Activated naive CD8-positive, alpha-beta T cell treated with anti-CD3 and anti-CD28 coated beads, Interleukin-2, amount 10 ng/mL, durations not matched to agents 7 days and 5 days (primary cell): ENCODE measurements at places on chromosomes 7 and 10. TPM values are rescaled to one million over a fixed set of nuclear protein-coding genes. Genes with fewer than 3 reads are reported as not detected.

DNA sequence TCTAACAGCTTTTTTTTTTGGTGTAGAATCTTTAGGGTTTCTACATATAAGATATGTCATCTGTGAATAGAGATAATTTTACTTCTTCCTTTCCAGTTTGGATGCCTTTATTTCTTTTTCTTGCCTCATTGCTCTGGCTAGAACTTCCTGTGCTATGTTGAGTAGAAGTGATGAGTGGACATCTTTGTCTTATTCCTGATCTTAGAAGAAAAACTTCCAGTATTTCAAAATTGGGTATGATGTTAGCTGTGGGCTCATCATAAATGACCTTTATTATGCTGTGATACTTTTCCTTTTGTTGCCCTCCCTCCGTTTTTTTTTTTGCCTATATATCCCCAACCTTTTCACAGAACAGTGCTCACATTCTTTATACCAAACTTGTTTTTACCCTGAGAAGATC lies 8.8 kb downstream of the AGK start:
- peak overlapping the region; percentile 53 for H3K27ac ChIP-seq
- no peak for DNase-seq
- peaks cover 43% of the 10 kb centered on the region for H3K4me1 ChIP-seq

GRCh38 chr7:148620749-148621359 lies 30.3 kb downstream of the C7orf33 start:
- H3K4me3 ChIP-seq: no peak overlapping the region
- DNase-seq: no peak
- H3K27ac ChIP-seq: no peak overlapping the region
- peaks cover 19% of the 10 kb centered on the region for H3K4me1 ChIP-seq
- peaks cover 48% of the 10 kb centered on the region for H3K27me3 ChIP-seq

DNA sequence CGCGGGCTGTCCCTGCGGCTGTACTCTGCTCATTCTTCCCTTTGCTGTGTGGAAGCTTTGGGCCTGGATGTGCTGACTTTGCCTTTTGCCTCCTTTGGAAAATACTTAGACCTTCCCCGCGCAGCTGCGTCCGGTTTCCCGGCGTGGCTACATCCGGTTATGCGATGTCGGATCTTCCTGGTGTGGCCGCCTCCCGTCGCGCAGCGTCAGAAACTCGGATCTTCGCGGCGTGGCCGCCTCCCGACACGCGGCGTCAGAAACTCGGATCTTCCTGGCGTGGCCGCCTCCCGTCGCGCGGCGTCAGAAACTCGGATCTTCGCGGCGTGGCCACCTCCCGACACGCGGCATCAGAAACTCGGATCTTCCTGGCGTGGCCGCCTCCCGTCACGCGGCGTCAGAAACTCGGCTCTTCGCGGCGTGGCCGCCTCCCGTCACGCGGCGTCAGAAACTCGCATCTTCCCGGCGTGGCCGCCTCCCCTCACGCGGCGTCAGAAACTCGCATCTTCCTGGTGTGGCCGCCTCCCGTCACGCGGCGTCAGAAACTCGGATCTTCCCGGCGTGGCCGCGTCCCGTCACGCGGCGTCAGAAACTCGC lies 50.2 kb upstream of the SUN1 start:
- no peaks in the 10 kb centered on the region for H3K27me3 ChIP-seq
- no peak for DNase-seq
- no peaks in the 10 kb centered on the region for H3K4me1 ChIP-seq
- H3K4me3 ChIP-seq: no peak overlapping the region
- no peak overlapping the region for H3K27ac ChIP-seq
- H3K36me3 ChIP-seq: peaks cover 12% of the 10 kb centered on the region

- H3K4me3 ChIP-seq: no peak overlapping the region
- no peak for DNase-seq
- peaks cover 3% of the 10 kb centered on the region for H3K4me1 ChIP-seq
- no peaks in the 10 kb centered on the region for H3K27me3 ChIP-seq
- H3K27ac ChIP-seq: no peak overlapping the region
These were observed 64.0 kb upstream of the TRIM8 start for GRCh38 chr10:102580230-102580629.

DNA sequence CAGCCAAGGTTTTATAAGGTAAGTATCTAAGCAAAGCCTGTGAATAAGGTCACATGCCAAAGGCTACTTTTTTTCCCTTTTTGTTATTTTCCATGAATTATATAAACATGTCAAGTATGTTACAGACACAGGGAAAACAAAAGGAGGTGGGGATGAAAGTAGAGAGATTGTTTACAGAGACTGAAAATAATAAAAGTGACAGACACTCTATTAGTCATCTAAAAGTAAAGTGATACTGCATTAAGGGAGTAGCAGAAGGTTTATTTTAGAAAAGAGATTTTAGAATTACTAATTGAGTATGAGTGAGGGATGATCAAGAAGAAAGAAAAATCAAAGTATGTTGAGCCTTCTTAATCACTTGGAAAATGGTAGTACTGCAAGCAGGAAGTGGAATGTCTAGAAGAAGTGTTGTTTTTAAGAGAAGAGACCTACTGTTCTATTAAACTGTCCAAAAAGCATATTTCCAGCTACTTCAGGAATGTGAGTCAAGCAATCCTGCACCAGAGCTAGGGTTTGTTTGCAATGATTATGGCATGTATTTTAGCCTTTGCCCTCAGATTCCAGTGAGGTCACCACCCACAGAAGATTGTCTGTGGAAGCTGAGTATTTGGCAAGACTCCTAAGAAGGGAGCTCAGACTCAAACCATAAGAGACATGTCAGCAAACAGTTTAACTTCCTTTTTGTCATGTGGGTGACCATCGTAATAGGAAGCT lies 177.9 kb upstream of the PLXDC2 start:
- no peaks in the 10 kb centered on the region for H3K4me1 ChIP-seq
- no peaks in the 10 kb centered on the region for H3K36me3 ChIP-seq
- no peak overlapping the region for H3K27ac ChIP-seq
- H3K4me3 ChIP-seq: peak overlapping the region; percentile 57
- no peaks in the 10 kb centered on the region for H3K27me3 ChIP-seq

DNA sequence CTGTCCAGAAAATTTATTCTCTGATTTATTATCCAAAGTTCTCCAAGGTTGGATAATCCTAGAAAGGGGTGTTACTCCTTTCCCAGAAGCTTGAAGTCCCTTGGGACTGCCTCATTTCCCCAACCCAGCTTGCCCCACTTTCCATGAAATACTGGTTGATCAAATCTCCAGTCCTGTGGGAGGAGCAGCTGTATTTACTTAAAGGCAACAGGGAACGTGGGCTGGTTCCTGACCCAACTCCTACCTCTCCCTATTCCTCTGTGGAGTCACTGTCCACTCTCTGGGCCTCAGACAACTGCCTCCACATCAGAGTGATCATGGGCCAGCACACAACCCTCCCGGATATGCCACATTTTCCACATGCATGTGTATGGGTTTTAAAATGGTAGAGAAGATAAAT lies 166.2 kb upstream of the PRR15 start:
- H3K4me1 ChIP-seq: peaks cover 3% of the 10 kb centered on the region
- no peak overlapping the region for H3K4me3 ChIP-seq
- no peaks in the 10 kb centered on the region for H3K36me3 ChIP-seq

DNA sequence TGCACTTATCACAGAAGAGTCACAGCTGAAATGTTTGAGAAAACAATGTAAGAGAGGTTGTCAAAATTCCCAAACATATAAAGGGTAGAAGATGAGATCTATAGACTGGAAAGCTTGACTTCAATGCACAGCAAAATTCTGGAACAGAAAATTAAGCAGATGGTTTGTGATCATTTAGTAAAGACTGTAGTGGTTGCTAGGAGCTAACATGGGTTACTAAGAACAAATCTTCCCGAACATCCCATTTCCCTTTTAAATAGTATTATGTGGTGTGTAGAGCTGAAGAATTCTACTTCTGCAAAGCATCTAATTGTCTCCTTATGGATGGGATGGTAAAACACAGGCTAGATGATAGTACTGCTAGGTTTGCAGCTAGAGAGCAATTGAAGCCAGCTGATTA lies 312.3 kb downstream of the CAMK1D start:
- no peaks in the 10 kb centered on the region for H3K4me1 ChIP-seq
- no peaks in the 10 kb centered on the region for H3K27me3 ChIP-seq
- H3K36me3 ChIP-seq: no peaks in the 10 kb centered on the region
- H3K4me3 ChIP-seq: no peak overlapping the region
- no peak for DNase-seq
- H3K27ac ChIP-seq: no peak overlapping the region

DNA sequence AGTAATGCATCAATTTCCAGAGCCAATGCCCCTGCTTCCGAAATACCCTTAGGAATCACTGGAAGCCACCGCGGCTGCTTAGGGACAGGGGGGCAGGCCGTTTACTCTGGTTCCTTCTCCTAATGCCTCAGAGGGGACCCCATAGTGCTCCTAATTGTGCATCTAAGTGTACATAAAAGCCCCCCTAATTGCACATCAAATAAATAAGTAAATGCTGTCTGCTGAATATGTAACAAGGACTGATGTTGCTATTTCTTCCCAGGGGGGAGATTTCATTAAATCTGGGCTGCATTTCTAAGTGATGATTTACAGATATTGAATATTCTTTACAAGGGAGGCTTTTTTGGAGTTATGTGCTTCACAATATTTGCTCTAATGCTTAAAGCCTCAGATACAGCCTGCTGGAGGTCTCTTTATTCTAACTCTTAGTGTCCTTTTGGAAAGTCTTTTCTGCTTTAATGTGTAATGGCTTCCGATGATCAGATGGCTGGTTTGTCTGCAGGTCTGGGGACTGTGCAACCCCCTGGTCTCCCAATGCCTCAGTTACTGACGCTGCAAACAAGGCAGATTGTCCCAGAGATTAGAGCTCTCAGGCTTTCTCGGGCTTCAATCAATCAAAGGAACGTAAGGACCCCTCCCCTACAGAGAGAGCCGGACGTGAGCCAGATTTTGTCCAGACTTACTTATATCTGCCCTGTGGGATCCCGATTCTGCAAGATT lies 143.0 kb downstream of the PRPF18 start:
- H3K4me1 ChIP-seq: no peaks in the 10 kb centered on the region
- no peak overlapping the region for H3K27ac ChIP-seq
- H3K4me3 ChIP-seq: no peak overlapping the region
- peaks cover 5% of the 10 kb centered on the region for H3K27me3 ChIP-seq
- no peaks in the 10 kb centered on the region for H3K36me3 ChIP-seq
- no peak for DNase-seq

DNA sequence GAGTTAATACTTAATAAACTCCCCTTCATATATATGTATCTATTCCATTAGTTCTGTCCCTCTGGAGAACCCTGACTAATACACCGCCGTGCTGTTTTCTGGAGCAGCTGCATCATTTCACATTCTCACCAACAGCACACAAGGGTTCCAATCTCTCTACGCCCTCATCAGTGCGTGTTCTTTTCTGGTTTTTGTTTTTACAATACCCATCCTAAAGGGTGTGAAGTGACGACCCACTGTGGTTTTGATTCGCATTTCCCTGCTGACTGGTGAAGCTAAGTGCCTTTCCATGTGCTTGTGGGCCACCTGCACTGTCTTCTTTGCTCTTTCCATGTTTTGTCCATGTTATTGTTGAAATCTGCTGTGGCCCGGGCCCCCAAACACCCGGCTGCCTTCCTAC lies 11.0 kb upstream of the INSIG1 start:
- peaks cover 10% of the 10 kb centered on the region for H3K27me3 ChIP-seq
- no peak for DNase-seq
- peaks cover 4% of the 10 kb centered on the region for H3K36me3 ChIP-seq
- H3K4me3 ChIP-seq: no peak overlapping the region

DNA sequence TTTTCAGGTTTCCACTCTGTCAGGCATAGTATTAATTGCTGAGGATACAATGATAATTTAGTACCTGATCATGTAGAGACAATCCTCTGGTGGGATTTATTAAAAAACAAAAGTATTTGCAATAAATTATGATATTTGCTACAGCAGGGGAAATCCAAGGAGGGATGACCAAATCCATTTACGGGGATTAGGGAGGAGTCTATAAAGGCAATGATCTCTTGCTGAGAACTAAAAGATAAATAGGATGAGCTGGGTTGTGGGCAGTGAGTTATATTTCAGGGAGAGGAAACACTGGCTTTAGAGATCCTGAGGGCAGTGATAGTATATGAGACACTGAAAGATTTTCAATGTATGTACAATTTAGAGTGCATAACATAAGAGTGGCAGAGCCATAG lies 305.5 kb downstream of the GPR37 start:
- no peak overlapping the region for H3K27ac ChIP-seq
- DNase-seq: no peak
- H3K36me3 ChIP-seq: no peaks in the 10 kb centered on the region
- no peak overlapping the region for H3K4me3 ChIP-seq

DNA sequence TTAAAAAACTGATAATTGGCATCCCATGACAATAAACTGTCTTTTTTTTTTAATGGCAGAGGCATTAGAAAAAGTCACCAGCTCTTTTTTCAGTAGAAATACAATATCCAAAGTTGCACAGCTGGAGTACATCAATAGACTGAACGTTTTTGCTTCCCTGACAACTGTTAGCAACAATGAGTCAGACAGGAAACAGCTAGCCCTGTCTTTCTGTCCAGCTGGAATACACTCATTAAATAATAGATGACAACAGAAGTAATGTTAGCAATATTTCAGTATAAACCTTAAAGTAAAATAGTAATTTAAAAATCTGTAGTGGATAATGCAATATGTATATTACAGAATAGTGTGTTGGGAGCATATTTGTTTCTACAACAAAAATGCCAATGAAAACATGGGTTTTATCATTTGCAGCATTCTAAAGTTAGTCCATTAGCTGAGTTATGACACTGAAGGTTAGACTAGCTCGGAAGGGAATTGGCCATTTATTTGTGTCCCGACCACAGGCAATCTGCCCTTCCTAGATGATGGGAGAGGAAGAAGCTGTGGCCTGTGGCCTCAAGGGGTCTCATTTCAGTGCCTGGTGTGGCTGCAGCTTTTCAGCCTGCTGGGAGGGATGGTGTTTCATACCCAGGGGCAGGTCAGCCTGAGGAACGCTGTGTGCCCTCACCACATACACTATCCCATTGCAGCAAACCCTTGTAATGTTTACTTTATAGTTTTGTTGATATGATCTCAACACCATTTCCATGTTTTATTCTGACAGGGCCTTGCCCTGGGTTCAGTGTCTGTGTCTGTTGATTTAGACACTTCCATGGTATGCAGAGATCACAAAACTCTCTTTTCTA lies 173.3 kb downstream of the SLC16A9 start:
- no peak overlapping the region for H3K4me3 ChIP-seq
- H3K36me3 ChIP-seq: no peaks in the 10 kb centered on the region
- H3K27ac ChIP-seq: no peak overlapping the region
- DNase-seq: no peak
- no peaks in the 10 kb centered on the region for H3K27me3 ChIP-seq
- H3K4me1 ChIP-seq: peaks cover 3% of the 10 kb centered on the region

DNA sequence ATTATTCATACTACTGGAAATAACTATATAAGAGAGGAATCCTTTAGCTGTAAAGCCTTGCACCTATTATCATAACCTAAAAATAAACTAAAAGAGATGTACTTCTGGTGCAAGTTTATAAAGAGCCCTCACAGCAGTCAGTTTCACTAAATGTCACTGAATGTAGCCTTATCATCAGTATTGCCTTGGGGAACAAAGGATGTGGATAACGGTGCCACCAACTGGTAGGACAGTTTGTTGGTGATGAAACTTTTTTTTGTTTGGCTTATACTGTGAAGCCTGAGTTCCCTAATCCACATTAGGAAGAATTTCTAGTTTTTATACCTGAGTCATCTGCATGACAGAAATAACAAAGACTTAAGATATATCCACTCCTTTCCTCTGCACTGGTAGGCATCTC lies 117.9 kb upstream of the COL1A2 start:
- no peaks in the 10 kb centered on the region for H3K4me1 ChIP-seq
- peaks cover 20% of the 10 kb centered on the region for H3K27me3 ChIP-seq
- H3K4me3 ChIP-seq: no peak overlapping the region
- DNase-seq: no peak

- no peaks in the 10 kb centered on the region for H3K4me1 ChIP-seq
- H3K4me3 ChIP-seq: no peak overlapping the region
- no peak overlapping the region for H3K27ac ChIP-seq
- no peaks in the 10 kb centered on the region for H3K36me3 ChIP-seq
- no peaks in the 10 kb centered on the region for H3K27me3 ChIP-seq
These were observed 37.7 kb upstream of the HDAC9 start for GRCh38 chr7:18457832-18458231.

Gene ASB4
- total RNA-seq: not detected

Gene OR2A2
- total RNA-seq: not detected

Gene EPDR1
- 0.26 TPM for total RNA-seq
